ENCODE measurements at places on chromosomes 5 and 9. TPM values are rescaled to one million over a fixed set of nuclear protein-coding genes. Genes with fewer than 3 reads are reported as not detected.

AGTPBP1 gene
- total RNA-seq = 6.2 TPM

COX7C gene
- 308 TPM for total RNA-seq

PKD2L2 gene
- not detected for total RNA-seq

LCN9 gene
- not detected for total RNA-seq

ZNF883 gene
- total RNA-seq = not detected

FYB1 gene
- total RNA-seq = 15.3 TPM

CAMK4 gene
- 0.91 TPM for total RNA-seq

CDC37L1 gene
- 34.8 TPM for total RNA-seq

DNA sequence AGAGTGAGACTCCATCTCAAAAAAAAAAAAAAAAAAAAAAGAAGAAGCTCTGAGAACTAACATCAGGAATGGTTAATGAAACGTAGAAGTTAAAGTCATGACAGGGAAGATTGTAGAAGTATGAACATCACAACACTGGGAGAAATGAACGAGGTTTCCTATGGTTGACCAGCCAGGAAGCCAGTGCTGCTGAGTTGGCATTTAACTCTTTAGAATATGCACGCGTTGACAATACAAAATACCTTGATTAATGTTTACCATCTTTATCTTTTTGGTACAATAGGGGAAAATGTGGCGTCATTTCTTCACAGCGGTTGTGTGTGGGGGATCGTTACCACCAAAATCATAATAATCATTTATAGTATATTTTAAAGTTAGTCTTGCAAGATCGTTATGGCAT lies 32.0 kb downstream of the ABO start:
- no peak for DNase-seq

GRCh38 chr9:113153599-113153998 lies 2.8 kb downstream of the SLC31A2 start:
- DNase-seq = no peak

GRCh38 chr9:87497604-87498045 lies at the start of gene DAPK1:
DAPK1 (plus strand) TSS chr9:87497867; CDS start chr9:87499078, 1,211 bp downstream.
- DNase-seq = peak; percentile 91

- no peak for DNase-seq
These were observed 34.2 kb downstream of the MEGF10 start for GRCh38 chr5:127324756-127325155.

DNA sequence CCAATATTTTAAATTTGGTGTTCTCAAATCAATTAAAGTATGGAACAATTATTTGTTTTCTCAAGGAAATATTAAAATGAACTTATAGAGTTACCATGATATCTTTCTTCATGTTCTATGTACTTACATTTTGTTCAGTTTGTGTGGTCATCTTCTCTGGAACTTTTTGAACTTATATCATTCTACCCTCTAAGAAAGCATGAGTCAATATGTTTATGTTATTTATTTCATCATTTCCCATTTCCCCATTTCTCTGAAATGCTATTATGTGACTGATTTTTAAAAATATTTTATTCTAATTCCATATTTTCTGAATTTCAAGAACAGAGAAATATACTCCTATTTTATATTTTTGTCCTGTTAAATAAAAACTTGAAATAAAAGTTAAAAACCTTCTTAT lies 123.5 kb upstream of the ACOT12 start:
- no peak for DNase-seq

DNA sequence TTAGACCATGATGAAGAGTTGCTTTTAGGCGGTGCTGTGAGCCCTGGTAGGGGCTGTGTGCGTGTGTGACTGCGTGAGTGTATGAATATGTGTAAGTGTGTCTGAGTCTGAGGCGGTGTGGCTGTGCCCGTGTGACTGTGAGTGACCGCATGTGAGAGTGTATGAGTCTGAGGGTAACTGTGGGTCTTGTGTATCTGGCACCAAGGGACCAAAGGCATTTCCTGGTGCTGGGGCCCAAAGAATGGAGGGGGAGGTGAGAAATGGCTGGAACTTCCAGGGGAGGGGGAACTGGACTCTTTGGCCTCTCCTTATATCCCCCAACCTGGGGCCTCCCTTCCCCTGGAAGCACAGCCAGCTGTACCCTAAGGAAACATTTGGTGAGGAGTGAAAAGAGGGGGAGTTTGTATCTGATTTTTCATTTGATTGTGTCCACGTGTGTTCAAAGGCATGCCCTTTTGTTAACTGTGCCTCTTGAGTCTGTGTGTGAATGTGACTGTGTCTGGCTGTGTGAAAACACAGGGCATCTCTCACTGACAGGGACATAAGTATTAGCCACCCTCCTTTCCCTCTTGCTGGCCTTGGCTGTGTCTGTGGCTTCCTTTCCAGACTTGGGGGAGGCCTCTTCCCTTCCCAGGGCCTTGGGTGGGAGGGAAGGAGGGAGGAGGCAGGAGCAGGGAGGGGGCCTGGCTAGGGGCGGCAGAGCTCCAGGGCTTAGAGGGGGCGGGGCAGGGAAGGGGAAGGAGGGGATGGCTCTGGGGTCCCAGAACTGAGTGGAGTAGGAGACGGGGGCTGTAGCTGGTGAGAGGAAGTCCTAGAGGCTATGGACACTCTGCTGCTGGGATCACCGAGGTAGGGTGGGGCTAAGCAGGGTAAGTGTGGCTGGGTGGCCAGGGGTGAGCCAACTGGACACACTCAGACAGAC lies 1.4 kb downstream of the IL11RA start:
- no peak for DNase-seq

DNA sequence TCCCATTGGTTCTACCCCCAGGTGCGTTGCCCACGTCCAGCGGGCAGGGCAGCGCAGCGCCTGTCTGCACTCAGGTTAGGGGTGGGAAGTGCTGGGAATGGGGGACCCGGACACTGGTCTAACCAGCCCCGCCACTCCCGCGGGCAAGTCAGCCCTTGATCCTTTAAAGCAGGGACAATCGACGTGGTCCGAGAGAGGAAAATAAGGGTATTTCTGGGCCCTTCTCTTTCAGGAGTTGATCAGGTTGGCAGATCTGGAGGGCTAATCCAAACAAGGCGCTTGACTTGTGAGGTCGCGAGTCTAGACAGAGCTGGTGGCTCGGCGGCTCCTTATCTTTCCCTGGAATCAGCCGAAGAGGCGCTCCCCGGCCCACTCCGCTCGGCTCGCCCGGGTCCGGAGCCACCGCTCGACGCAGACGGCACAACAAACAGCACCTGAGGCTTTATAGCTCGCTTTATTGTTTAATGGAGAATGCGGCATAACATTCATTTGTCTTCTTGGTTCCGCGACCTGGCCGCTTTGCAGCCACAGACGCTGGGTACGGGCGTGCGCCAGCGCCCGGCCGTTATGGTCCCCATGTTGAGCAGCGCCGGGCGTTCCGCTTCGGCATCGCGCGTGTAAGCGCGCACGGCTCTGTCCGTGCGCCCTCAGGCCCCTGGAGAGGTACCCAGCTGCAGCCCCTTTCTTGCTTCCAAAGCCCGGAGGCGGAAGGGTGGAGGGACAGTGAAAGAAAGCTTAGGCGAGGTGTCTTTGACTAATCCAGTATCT lies 15.8 kb downstream of the ISL1 start:
- no peak for DNase-seq

DNA sequence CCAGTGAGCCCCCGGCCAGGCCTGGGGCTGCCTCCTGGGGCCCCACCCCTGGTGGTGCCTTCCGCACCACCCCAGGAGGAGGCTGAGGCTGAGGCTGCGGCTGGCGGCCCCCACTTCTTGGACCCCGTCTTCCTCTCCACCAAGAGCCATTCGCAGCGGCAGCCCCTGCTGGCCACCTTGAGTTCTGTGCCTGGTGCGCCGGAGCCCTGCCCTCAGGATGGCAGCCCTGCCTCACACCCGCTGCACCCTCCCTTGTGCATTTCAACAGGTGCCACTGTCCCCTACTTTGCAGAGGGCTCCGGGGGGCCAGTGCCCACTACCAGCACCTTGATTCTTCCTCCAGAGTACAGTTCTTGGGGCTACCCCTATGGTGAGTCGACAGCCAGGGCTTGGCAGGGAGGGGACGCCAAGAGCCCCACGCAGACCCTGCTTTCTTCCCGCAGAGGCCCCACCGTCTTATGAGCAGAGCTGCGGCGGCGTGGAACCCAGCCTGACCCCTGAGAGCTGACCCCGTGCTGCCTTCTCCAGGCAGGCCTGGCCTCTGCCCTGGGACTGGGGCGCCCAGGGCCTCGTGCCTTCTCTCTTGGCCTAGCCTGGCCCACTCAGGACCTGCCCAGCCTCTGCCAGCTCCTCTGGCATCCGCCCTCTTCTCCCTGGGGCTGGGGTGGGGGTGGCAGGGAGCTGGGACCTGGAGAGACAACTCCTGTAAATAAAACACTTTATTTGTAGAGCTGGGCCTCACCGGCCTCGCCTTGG lies 4.0 kb upstream of the EHMT1 start:
- no peak for DNase-seq

DNA sequence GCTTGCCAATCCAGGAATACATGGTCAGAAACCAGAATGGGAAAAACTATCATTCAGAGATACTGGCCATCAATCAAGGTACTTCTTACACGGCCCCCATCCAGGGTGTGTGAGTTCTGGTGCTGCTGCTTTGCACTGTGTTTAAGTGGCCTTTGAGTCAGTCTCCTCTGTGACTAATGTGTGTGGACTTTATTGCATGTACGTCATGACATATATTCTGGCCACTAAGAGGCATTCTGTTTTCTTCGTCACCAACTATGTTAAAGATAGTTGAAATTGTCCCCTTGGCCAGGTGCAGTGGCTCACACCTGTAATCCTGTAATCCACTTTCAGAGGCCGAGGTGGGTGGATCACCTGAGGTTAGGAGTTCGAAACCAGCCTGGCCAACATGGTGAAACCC lies 8.5 kb downstream of the EXOSC3 start:
- no peak for DNase-seq

- no peak for DNase-seq
These were observed 80.4 kb downstream of the LRSAM1 start for GRCh38 chr9:127531676-127532075.

DNA sequence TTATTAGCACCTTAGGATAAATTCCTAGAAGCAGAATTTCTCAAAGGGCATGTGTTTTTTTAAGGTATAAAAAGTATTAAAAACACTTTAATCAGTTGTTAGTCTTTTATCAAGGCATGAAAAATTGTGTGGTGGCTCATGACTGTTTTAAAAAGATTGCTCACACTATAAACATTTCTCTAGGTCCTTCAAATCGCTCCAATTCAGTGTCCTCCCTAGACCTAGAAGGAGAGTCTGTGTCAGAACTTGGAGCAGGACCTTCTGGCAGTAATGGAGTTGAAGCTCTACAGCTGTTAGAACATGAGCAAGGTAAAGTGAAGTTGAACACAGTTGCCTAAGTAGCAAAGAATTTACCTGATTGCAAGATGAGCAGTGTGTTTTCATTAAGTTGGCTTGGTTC lies 62.0 kb downstream of the GAPVD1 start:
- DNase-seq = no peak
